ENCODE measurements at places on chromosomes 12 and 14.

- no peak for DNase-seq
Observed at GRCh38 chr12:90262251-90262650, 553.6 kb upstream of the ATP2B1 start.

- no peak for DNase-seq
Observed at GRCh38 chr12:87929346-87929745, 99.9 kb downstream of the C12orf50 start.

DNA sequence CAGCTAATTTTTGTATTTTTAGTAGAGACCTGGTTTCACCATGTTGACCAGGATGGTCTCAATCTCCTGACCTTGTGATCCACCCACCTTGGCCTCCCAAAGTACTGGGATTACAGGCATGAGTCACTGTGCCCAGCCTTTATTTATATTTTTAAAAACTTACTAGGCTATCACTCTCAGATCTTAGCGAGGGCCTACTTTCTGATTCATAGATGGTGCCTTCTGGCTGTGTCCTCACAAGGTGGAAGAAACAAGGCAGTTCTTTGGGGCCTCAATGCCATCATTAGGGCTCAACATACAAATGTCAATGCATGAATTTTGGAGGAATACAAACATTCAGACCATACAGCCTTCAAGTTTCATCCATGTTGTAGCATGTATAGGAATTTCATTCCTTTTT, 2.4 kb upstream of the DGLUCY start:
- no peak for DNase-seq

DNA sequence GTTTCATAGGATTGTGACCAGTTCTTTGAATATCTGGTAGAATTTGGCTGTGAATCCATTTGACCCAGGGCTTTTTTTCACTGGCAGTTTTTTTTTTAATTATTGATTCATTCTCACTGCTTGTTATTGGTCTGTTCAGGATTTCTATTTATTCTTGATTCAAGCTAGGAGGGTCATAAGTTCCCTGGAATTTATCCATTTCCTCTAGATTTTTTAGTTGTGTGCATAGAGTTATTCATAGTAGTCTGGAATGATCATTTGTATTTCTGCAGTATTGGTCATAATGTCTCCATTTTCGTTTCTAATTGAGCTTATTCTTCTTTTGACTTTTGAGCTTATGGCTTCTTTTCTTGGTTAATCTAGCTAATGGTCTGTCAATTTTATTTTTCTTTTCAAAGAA, 291.6 kb downstream of the AKAP6 start:
- DNase-seq, result no peak

DNA sequence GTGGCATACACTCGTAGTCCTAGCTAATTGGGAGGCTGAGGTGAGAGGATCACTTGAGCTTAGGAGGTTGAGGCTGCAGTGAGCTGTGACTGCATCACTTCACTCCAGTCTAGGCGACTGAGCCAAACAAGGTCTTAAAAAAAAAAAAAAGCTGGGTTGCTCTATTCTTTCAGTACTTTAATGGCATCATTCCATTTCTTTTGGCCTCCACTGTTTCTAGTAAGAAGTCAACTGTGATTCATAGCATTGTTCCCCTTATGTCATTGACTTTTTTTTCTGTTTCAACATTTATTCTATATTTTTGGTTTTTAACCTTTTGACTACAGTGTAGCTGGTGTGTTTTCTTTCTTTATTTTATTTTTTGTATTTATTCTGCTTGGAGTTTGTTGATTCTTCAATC, 16.7 kb upstream of the PRKCH start:
- no peak for DNase-seq

GRCh38 chr12:132356691-132357622, 27.6 kb upstream of the GALNT9 start:
- no peak for DNase-seq

DNA sequence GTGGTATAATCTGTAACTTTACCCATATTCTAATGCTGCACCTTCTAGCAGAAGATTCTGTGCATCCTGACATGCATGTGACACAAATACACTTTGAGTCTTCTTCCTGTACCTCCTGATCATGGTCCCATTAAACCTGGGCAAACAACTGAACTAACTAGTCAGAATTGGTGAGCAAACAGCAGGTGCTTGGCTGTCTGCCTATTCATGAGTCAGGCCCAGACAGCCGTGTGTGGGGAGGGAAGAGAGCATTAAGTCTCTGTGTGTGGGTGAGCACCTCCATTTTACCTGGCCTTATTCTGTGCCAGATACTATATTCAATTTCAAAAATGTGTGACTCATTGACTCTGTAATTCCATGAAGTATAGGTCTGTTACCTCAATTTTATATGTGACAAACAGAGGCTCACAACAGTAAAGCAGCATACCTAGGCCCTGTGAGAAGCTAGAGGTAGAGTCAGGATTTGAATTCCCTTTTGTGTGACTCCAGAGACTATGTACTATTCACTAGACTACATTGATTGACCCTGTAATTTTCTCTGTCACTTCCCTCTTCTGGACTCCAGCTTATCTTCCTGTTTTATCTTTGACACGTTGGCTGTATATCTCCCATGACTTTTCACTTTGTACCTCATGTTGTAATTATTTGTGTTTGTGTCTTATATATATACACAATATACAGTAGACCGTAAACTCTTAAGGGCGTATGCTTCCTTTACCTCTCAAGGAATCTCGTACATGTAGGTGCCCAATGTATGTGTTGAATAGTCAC, 32.2 kb downstream of the SUSD6 start:
- DNase-seq, result peak; percentile 79

- DNase-seq, result no peak
Observed at GRCh38 chr12:80118565-80119324, 19.4 kb downstream of the OTOGL start.

DNA sequence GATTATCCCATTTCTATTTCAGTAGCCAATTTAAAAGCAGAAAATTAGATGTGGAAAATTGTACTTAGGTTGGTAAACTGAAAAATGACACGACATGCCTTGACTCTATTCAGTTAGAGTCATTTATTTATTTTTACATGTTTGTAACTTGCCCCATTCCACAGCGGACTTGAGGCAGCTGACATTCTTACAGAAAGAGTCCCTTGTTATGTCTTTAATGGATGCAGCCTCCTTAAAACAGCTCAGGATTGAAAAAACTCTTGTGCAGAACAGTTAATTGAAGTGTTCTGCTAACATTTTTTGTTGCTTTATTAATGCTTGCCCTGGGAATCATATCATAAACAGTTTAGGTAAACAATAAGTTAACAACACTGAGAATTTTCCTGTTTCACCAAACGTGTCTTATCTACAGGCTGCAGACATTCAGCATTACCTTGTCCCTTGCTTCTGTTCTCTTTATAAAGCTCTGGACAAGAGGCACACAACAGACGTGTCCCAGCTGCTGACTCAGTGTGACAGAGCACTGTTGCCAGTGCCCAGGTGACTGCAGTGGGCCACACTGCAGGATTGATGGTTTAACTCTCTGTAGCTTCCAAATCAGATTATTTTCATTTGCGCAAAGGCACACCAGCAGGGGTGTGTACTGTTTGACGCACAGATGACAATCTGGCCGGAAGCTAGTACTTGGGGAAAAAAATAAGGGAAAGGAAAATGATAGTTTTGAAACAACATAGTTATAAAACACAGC, 101.6 kb downstream of the PELI2 start:
- no peak for DNase-seq

- no peak for DNase-seq
Observed at GRCh38 chr14:104221636-104222369, 83.4 kb downstream of the KIF26A start.

DNA sequence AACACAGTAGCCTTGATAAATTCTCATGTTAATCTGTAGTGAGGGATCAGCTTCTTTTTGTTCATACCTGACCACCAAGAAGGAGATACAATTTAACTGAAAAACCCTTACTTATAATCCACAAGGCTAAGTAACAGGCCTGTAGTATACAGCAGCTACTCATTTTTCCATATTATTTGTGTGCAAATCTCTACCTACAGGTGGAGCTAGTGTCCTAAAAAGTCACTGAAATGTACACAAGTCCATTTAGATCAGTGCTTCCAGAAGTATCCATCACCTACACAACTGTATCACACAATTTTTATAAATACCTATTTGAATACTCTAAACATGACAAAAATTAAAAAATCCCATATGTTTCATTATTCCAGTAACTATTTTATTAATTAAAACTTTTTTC, 173.2 kb downstream of the SLC35F4 start:
- no peak for DNase-seq

GRCh38 chr12:19908830-19909229, 459.5 kb upstream of the PDE3A start:
- no peak for DNase-seq

GRCh38 chr14:103243764-103244737, 90.0 kb upstream of the EIF5 start:
- DNase-seq, result no peak

DNA sequence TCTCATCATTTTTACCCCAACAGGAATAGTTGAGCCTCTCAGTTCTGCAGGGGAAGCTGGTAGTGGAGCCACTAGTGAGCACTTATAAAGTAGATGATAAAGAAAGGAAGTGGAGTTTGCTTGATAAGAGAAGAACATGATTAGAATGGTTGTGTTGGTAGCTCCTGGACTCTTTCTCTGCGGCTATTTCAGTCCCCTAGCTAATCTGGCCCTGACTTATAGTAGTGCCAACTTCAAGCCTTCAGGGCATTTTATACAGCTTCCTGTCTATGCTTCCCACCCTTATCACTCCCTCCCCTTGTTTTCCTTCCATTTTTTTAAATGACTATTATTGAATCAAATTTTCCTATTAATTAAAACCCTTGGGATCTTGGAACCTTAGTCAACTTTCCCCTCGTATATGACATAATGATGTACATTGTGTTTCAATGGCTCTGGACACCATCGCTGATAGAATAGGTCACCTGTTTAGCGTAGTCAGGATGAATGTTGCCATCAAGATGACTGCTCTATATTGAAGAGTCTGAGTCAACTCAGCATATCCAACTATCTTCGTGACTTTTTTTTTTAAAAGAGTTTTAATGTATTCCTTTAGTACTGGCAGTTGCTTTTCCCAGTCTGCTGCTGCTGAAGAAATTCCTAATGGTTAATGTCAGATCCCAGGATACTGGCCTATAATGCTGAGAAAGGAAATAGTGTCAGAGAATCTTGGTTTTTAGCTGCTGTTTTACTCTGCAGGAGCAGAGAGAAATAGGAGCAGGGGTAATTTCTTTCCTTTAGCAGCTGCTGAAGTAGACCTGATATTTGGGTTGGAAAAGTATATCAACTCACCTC, 16.2 kb upstream of the PCNX1 start:
- no peak for DNase-seq

GRCh38 chr14:93042968-93043940, 72.5 kb downstream of the ITPK1 start:
- DNase-seq, result no peak

DNA sequence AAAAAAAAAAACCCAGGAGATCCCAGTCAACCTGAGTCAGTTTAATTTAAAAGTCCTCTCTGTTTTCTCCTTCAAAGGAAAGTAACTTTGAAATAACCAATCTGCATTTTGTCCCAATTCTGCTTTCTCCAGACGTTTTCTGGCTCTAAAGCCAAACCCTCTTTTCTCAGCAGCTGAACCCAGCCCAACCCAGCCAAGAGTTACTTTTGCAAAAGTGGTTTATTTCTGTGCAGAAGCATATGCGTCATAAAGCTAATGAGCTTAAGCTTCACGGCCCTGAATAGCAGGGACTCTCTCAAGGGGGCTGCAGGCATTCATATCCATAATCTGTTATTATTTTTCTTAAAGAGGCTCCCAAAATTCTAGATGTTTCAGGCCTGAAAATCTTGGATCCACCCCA, 176.6 kb downstream of the GALC start:
- DNase-seq, result no peak

GRCh38 chr12:41619705-41620104, 431.6 kb downstream of the PDZRN4 start:
- DNase-seq, result no peak

GRCh38 chr12:32612658-32613614, 66.2 kb upstream of the DNM1L start:
- no peak for DNase-seq

DNA sequence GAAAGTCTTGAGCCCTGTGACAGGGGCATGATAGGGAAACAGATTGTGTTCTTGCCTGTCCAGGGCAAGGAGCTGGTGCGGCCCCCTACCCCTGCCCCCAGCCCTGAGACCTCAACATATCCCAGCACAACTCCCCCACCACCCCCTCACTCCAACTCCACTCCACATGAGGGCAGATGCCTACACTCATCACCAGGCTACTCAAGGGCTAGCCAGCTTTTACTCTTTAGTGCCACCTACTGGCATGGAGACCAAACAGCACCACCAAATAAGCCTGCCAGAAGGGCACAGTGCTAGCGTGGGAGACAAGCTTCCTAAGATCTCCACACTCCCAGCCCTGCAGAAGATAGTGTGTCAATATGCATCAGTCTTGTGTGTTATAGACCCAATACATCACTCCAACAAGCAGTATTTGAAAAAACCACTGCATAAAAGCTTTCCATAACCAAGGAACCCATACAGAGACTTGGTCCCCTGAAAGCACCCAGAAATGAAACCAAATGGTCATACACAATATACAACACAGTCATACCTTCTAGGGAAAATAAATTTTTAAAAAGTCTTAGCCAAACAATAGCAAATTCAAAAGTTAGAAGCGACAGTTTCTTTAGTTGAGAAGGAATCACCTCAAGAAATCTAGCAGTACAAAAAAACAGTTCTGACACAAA, 154.4 kb downstream of the KCNK10 start:
- peak; percentile 81 for DNase-seq

- DNase-seq, result no peak
Observed at GRCh38 chr12:101570047-101570446, 24.7 kb upstream of the MYBPC1 start.

DNA sequence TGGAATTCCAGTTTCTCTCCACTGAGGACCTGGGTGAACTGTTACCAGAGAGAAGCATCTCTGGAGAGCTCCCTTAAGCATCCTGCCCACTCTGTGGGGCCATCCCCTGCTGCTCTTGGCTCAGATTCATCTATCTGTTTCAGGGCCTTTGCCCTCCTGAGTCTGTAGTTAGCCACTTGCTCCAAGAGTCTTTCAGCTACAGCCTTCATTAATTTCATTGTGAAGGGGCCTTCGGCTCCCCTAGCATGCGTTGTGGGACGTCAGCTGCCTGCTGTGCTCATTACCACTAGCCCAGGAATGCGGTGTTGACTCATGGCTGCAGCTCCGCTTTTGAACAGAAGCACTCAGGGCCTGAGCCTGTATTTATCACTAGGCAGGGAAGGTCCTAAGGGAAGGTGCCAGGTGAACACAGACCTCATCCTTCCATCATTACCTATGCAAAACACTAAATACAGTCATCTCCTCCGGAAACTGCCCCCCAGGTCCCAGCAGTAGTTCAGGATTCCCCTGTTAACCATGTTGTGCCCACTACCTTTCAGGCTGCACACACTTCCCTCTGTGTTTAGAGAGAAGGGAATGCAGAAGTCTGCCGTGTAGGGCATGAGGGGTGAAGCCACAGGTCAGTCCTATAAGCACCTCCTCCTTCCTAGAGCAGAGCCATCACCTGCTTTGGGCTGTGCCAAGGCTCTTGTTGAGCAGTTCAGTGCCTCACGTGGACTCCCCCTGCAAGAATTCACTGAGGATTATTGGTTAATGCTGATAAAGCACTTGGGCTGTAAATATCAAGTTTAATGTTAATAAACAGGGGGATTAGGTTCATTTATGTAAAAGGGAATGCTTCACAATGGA, 191.4 kb downstream of the CACNA1C start:
- DNase-seq, result no peak

- DNase-seq, result no peak
Observed at GRCh38 chr14:95233702-95234241, 76.4 kb upstream of the DICER1 start.

Measured in activated CD8-positive, alpha-beta memory T cell treated with anti-CD3 and anti-CD28 coated beads for 24 hours (primary cell).